ENCODE measurements at places on chromosomes 6 and 20.

- no peak for DNase-seq
Observed at GRCh38 chr6:42100029-42100901, 42.2 kb downstream of the C6orf132 start.

DNA sequence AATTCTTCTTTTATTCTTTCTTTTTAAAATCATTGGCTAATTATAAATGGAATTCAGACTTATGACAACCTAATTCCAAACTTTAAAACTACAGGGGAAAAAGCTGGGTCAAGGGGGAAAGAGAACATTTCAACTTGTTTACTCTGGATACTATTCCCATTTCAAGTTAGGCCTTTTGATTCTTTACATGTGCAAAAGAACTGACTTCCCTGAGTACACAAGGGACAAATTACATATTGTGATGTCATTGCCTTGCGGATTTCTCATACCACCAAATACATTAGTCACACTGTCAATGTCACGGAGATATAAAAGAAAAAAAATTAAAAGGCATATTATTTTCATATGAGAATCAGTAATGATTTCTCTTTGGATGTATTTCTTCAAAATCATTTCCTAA, 96.5 kb upstream of the TBX18 start:
- no peak for DNase-seq

DNA sequence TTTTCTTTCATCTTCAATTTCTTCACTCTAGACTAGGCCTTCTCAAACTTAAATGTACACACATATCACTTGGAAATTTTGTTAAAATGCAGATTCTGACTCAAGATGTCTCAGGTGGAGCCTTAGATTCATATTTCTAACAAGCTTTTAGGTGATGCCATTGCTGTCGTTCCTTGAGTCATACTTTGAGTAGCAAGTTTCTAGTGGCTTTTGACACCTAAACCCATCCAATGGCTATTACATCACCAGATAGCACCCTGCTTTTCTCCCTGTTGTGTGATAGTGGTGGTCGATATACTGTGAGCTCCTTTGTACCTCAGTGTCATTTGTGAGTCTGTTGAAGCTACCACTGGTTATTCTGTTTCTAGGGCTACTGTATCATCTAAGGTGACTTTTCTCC, 34.8 kb upstream of the BAG2 start:
- no peak for DNase-seq

- DNase-seq = no peak
Observed at GRCh38 chr20:48777005-48777404, 50.8 kb downstream of the PREX1 start.

- no peak for DNase-seq
Observed at GRCh38 chr6:38507173-38507572, 132.6 kb downstream of the BTBD9 start.

GRCh38 chr6:67221226-67221625, 1413.9 kb upstream of the ADGRB3 start:
- no peak for DNase-seq

DNA sequence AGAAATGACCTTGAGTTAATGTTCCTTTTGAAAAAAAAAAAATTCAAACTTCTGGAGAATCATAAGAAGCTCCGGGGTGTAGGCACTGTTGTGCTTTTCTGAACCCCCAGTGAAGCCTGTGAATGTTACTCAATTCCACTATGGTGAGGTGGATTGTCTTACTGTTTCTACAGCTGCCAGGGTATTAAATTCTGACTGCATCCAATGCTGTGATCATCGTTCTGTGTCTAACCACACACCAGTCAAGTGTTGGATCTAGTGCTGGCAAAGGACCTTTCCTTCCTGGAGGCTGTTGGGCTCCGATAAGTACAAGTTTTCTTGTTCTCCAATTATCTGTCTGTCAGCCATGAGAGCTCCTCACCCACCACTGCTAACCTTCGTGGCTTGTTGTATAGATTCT, 162.0 kb upstream of the EPHA7 start:
- DNase-seq = peak; percentile 15

GRCh38 chr6:21949211-21949801, 347.5 kb downstream of the PRL start:
- peak; percentile 84 for DNase-seq

DNA sequence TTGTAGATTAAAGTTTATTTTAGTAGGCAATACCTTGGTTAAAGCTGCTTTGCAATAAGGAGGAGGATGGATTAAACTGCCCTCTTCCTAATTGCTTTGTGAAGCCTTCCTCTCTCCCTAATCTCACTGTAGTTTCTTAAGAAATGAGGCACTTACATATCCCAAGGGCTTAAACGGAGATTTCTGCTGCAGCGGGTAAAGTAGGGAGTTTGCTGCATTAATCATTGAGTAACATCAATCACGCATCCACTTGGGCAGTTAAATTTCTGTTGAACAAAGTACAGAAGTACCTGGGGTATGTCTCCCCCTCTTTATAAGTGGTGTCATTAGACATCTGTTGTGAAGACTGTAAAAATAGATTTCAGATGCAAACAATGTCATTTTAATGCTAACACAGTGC, 29.5 kb upstream of the ARID1B start:
- no peak for DNase-seq

- no peak for DNase-seq
Observed at GRCh38 chr6:144181639-144182038, 31.3 kb downstream of the STX11 start.

DNA sequence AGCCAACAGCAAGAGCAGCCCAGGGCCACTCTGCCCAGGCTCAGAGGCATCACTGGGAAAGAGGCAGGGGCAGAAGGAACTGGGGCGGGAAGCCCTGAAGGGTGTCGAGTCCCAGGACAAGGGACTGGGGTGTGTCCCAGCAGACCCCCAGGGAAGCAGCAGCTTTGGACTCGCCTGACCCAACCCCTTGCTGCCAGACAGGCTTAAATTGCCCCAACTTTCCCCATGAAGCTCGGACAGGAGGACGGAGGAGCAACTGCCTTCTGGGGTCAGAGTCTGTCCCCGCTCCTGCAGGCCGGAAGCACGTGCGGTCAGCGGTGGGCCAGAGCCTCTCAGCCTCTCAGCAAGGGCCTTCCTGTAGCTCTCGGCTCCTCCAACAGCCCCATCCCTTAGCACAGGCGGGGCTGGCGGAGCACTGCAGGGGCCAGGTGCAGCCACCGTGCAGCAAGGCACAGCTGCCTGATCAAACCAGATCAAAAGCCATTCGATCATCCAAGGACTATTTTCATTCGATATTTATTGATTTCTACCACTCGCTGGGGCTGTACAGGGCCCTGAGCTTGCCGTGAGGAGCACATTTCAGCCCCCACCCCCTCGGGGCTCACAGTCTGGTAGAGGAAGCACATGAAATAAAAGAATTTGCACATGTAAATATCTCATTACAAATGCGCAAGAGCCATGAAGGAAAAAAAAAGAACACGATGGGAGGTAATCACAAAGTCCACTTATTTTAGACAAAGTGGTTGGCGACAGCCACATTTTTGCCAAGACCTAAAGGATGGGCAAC, 31.8 kb upstream of the STX16 start:
- no peak for DNase-seq

GRCh38 chr6:39930540-39930939, 3.7 kb downstream of the MOCS1 start:
- DNase-seq = no peak

- no peak for DNase-seq
Observed at GRCh38 chr6:31293343-31293742, 21.5 kb upstream of the HLA-C start.

GRCh38 chr6:88561954-88562315, 395.8 kb upstream of the CNR1 start:
- no peak for DNase-seq

DNA sequence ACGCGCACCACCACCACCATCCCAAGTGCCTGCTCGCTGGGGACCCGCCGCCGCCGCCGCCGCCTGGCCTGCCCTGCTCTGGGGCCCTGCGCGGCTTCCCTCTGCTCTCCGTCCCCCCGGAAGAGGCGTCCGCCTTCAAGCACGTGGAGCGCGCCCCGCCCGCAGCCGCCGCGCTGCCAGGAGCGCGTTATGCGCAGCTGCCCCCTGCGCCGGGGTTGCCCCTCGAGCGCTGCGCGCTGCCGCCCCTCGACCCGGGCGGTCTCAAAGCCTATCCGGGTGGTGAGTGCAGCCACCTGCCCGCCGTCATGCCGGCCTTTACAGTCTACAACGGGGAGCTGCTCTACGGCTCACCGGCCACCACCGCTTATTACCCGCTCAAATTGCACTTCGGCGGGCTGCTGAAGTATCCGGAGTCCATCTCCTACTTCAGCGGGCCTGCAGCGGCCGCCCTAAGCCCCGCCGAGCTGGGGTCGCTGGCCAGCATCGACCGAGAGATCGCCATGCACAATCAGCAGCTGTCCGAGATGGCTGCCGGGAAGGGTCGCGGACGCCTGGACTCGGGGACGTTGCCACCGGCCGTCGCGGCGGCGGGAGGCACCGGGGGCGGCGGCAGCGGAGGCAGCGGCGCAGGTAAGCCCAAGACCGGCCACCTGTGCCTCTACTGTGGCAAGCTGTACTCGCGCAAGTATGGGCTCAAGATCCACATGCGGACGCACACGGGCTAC, 7.2 kb downstream of the PRDM13 start:
- peak; percentile 73 for DNase-seq

GRCh38 chr20:14431568-14431967, 94.2 kb upstream of the FLRT3 start:
- DNase-seq = no peak

GRCh38 chr6:96864216-96865054, 27.2 kb upstream of the GPR63 start:
- no peak for DNase-seq

- no peak for DNase-seq
Observed at GRCh38 chr20:59159493-59160376, 3.9 kb upstream of the ZNF831 start.

- DNase-seq = no peak
Observed at GRCh38 chr6:123352279-123352678, 284.5 kb downstream of the TRDN start.

GRCh38 chr6:89997456-89998445, 103.5 kb downstream of the GJA10 start:
- no peak for DNase-seq

DNA sequence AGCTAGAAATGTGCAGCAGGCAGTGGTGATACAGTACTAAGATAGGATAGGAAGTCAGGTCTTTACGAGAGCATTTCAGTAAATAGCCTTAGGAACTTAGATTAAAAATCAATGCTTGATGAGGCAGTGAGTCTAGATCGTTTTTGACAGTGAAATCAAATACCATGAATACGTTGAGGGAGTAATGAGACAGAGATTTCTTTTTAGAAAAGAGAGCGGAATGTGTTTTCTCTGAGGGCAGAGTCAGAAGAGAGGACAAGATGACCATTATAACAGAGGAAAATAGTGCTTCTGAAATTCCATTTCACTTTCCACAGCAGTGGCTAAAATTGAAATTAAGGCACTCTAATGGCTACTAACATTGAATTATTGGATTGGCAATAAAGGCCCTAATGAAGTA, 339.6 kb downstream of the UTRN start:
- DNase-seq = no peak

DNA sequence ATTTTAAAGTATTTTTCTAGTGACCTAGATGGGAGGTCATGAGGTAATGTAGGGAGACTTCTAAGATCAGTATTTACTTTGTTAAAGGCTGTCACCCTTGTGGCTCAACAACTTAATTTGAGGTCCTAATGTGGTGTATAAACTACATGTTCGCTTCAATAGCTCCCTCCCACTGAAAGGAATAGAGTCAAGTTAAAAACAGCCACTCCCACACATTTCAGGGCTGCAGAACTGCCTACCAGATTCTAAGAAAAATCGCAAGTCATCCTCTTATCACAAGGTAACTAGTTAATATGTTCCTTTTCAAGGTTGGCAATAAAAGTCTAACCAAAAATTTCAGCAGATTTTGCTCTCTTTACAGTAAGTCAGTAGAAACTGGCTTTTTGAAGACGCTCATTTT, 15.1 kb downstream of the GSTA1 start:
- DNase-seq = no peak

DNA sequence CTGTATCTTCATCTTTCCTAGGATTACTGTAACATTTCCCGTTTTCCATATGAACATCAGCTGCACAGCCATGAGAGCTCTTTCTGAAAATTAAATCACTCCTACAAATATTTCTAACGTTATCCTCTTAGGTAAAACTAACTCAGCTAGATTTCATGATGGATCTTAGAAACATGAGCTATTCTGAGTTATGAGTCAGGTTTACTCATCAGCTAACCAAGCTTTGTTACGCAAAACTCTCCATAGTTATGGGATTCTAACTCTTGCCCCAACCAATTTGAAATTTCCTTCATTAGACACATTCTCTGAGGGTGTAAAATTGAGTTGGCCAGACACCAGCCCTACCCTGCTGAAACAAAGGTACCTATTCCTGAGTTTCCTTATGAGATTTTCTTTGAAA, 14.0 kb downstream of the DEFB110 start:
- no peak for DNase-seq

GRCh38 chr6:111520524-111520923, 37.5 kb upstream of the REV3L start:
- DNase-seq = no peak

DNA sequence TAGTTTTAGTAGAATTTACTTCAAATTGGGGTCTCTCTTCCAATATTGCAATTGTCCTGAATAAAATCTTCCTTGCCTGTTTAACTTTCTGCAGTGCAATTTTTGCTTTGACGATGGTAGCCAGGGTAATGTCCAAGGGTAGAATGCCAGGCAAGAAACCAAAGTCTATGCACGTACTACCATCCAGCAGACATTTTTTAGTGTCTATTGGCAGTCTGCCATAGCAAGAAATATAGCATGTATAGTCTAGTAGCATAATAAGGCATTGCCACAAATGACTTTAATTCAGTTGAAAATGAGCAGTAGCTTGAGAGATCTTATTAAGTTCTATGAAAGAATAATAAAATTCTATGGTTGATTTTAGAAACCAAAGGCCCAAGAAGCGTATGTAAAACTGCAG, 62.3 kb upstream of the KCNQ5 start:
- DNase-seq = no peak

DNA sequence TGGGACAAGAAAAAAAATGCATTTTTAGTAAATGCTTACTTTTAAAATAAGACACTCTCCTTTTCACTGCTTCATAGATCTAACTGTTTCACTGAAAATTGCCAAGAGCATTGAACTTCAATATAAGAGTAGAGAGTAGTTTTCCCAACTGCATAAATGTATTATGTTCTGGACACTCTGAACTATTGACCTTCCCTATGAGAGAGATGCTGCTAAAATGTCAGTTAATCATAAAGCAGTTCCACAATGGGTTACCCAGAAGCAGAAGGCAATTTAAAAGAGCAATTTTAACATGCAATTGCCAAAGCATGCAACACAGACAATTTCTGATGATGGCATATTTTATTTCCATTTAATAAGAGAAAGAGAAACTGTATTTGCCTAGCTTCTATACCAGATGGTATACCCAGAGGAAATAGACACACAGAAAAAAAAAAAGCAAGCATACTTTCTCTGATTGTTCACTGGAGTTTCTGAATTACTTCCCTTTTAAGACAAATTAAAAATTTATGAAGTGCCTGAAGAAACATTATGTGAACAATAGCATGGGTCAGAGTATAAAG, 279.1 kb upstream of the THEMIS start:
- no peak for DNase-seq

Measured in NCI-H345 (cell line).